ENCODE measurements at places on chromosomes 1 and 21.

- DNase-seq = no peak
These were observed 131.5 kb upstream of the TMEM51 start for GRCh38 chr1:15022048-15022447.

DNA sequence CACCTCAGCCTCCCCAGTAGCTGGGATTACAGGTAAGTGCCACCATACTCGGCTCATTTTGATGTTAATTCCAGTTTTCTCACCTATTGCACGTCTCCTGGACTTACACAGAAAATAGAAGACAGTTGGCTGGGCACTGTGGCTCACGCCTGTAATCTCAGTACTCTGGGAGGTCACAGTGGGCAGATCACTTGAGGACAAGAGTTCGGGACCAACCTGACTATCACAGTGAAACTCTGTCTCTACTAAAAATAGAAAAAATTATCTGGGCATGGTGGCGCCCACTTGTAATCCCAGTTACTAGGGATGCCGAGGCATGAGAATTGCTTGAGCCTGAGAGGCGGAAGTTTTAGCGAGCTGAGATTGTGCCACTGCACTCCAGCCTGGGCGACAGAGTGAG is 44.1 kb downstream of the DYRK1A start:
- no peak for DNase-seq

DNA sequence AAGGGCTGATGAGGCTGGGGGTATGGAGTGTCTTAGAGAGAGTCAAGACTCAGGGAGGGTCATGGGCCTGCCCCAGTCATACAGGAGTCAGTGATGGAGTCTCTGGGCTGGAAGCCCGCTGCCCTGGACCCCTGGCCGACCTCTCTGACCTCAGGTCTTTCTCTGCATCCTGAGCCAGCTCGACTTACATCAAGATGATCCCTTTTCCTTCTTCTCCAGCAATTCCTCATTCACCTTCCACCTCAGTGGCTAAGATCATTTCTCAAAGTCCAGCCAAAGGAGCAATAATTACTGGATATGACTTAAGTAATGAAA is 308.6 kb downstream of the MATN1 start:
- DNase-seq = no peak

GRCh38 chr1:20992322-20993056 is 184.2 kb downstream of the EIF4G3 start:
- no peak for DNase-seq

GRCh38 chr1:52657702-52658101 is 24.7 kb downstream of the SHISAL2A start:
- DNase-seq = no peak

DNA sequence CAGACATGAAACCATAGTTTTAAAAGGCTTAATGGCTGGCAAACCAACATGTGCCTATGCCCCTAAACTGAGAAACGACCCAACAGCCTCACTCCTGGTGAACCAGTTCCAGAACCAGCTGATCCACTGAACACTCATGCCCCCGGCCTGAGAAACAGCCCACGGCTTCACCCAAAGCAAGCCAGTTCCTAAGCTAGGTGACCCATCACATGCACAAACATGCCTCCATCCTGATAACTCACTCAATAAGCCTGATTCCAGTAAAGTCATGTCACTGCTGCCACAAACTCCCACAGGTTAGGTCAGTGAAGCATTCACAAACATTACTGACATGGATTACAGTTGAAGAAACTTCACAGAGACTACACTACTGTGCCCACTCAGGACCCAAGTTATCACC is 161.6 kb downstream of the USH2A start:
- DNase-seq = no peak

- DNase-seq = no peak
These were observed 4.5 kb downstream of the POLR3C start for GRCh38 chr1:145828367-145829026.
